ENCODE measurements at places on chromosomes 16 and 17. TPM values are rescaled to one million over a fixed set of nuclear protein-coding genes. Genes with fewer than 3 reads are reported as not detected.

DNA sequence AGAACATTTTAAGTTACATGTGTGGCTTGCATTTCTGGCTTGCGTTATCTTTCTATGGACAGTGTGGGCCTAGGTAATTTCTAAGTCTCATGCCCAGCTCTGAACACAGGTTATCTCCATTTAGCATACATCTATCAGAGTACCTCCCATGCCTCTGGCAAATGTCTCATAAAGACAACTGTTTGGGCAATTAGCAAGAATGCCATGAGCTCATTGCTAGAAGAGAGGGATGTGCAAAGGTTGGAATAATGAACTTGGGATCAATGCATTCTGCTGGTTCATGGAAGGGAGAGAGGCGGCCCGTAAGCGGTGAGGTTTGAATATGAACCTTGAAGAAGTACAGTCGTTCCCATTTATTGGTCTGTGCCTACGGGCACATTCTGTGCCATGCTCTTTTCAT is 14.4 kb downstream of the SYT17 start:
- DNase-seq: no peak

ACSM2B gene
- not detected for polyA plus RNA-seq

DNA sequence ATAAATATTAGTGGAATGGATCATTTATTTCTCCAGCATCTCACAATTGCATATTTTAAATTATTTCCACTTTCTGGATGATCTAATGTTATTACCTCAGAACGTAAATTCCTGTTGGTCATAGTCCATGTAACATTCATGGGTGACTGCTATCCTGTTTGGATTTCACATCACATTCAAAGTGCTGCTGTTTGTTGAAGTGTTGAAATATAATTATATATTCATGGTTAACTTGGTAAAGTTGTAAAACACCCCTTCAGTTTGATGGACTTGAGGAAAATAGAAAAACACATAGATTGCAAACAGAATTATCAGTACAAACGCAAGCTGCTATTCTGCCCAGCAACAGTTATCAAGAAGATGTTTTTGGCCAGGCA is 59.6 kb downstream of the TANGO6 start:
- no peak for DNase-seq

DNA sequence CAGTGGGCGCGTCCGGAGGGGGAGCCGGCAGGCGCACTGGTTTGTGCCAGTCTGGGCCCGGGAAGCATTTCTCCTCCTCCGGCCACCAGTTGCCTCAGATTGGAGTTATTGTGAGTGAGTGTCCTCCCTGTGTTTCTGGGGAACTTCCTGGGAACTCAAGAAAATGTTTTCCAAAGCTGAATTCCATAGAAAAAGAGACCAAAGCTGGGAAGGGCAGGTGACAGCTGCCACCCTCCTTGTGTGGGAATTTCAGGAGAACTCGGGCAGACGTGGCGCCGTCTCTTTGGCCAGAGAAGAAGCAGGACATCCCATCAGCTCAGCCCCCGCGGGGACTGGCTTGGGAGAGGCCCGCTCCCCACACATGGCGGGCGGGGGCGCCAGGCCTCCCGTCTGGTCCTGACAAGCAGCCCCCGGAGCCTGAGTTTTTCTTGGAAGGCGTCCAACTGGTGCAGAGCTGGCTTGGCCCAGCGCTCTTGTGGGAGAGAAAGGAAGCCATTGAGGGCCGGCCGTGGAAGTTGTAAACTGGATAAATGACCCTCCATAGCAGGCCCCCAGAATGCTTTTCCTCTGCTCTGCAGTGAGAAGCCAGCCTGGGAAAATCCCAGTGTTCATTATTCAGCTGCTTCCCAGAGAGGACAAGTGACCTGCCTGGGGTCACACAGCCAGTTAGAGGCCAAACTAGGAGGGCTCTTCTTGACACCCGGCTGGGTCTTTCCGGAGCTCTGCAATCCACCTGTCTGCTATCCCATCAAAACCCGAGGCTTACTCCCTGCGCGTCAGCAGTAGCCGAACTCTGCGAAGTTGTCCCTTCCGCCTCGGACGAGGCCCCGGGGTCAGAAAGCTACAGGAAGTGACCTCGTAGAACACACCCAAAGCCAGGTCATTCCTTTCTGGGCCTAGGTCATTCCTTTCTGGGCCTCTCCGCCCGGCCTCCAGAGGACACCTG is 39.2 kb upstream of the GSE1 start:
- DNase-seq: no peak

KCNH4 gene
- not detected for polyA plus RNA-seq
